ENCODE measurements at places on chromosomes 13 and 19.

- no peak for DNase-seq
Observed at GRCh38 chr13:93716623-93717022, 490.0 kb downstream of the GPC6 start.

- no peak for DNase-seq
Observed at GRCh38 chr13:24910502-24911132, 146.6 kb downstream of the RNF17 start.

DNA sequence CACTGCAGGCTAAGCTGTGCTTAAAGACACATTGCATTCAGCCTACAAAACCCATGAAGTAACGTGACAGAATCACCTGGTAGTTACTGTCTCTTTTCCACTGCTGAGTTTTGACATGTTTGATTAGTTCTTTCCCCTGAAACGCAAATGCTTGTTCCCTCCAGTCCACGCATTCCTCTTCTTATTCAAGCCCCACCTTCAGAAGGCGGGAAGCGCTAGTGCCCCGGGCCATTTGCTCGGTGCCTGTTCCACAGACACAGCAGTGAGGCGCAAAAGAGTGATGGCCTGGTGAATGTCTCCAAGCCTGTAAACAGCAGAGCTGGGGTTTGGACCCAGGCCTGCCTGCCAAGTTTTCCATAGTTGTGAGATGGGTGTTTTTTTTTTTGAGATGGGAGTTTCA, 10.9 kb downstream of the ACP4 start:
- no peak for DNase-seq

- DNase-seq: no peak
Observed at GRCh38 chr19:29328586-29328985, 115.6 kb upstream of the UQCRFS1 start.
